Foreskin keratinocyte (primary cell): ENCODE measurements at places on chromosomes 1 and 21. TPM values are rescaled to one million over a fixed set of nuclear protein-coding genes. Genes with fewer than 3 reads are reported as not detected.
A peak's percentile ranks its signal among the peaks of the same experiment; 100 is the strongest.

CRNN gene
- polyA plus RNA-seq = not detected in 2 replicates

RCSD1 gene
- 0.02 and 0.03 TPM in 2 replicates for polyA plus RNA-seq

DNA sequence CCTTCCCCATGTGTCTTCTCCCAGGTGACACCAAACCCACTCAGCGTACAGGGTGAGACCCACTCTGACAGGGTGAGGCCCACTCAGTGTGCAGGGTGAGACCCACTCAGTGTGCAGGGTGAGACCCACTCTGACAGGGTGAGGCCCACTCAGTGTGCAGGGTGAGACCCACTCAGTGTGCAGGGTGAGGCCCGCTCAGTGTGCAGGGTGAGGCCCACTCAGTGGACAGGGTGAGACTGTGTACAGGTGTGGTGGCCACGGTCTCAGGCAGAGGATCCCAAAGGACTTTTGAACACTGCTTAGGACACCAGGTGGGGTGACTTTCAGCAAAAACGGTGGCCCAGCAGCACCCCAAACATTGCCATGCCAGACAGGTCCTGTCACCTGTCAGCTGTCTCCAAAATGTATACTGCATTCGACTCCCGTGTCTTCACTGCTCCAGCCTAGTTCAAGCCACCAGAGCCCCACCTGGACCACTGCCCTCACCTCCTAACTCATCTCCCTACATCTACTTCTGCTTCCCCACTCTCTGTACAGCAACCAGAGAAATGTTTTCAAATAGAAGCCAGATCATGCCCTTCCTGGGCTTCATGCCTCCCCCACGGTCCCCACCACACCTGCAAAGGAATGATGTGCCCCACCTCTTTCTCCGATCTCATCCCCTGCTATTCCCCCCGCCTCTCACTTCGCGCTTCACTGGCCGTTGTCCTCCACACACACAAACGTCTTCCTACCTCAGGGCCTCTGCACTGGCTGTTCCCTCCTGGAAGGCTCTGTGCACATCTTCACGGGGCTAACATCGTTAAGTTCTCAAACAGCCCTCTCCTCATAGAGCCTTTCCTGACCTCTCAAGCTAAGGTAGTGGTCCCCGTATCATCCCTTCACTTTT is 52.1 kb downstream of the ACBD3 start:
- no peak for DNase-seq

TTC24 gene
- polyA plus RNA-seq = not detected in 2 replicates

GRCh38 chr1:248393050-248393449 is 9.8 kb upstream of the OR2T1 start:
- DNase-seq = no peak

SFPQ gene
- 153 and 203 TPM in 2 replicates for polyA plus RNA-seq

- DNase-seq = peak; percentile 39
Observed at GRCh38 chr1:3598051-3598491, 13.2 kb downstream of the MEGF6 start.

LCE2B gene
- polyA plus RNA-seq = 0.19 and 0.79 TPM in 2 replicates

MYBPHL gene
- polyA plus RNA-seq = 1.7 TPM in 2 replicates

GRCh38 chr21:20641241-20641640 is 357.0 kb upstream of the NCAM2 start:
- DNase-seq = no peak

GRCh38 chr1:221868593-221869303 is 126.9 kb upstream of the DUSP10 start:
- peak; percentile 77 for DNase-seq

PPIAL4G gene
- polyA plus RNA-seq = not detected in 2 replicates

DNA sequence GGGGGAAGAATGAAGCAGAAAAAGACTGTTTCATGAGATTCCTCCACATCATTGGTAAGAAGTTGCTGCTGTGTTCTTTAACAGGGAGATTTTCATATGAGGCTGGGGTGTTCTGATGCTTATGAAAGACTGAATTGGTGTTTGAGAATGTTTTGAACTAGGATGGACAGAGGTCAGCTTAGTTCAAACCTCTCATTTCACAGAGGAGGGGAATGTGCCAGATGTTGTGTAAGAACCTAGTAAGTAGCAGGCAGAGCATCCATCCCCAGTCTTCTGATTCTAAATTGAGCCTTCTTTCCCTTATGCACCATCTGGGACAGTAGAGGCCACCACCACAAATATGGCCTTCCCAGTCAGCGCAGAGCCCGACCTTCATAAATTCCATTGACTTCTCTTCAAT is 43.7 kb downstream of the SAMD13 start:
- no peak for DNase-seq

DNA sequence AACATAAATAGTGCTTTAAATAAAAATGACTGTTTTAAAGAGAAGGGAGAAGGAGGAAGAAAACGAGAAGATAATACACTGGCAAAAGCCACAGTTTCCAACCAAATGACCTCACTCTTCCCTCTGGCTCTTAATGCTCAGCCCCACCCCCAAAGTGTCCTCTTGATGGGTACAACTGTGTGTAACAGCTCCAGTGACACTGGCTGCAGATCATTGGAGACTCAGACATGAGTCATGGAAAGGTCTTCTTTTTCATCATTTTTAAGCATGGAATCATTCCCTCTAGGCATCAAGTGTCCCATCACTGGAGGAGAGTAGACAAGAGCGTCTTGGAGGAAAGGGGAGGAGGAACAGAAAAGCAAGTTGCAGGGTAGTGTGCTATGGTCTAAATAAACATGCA is 333.0 kb downstream of the PAPPA2 start:
- DNase-seq = peak; percentile 21

PROK1 gene
- polyA plus RNA-seq = not detected in 2 replicates

TAS1R1 gene
- polyA plus RNA-seq = not detected in 2 replicates
